GM12865 (cell line): ENCODE measurements at places on chromosomes 1 and 21.
A peak's percentile ranks its signal among the peaks of the same experiment; 100 is the strongest.

DNA sequence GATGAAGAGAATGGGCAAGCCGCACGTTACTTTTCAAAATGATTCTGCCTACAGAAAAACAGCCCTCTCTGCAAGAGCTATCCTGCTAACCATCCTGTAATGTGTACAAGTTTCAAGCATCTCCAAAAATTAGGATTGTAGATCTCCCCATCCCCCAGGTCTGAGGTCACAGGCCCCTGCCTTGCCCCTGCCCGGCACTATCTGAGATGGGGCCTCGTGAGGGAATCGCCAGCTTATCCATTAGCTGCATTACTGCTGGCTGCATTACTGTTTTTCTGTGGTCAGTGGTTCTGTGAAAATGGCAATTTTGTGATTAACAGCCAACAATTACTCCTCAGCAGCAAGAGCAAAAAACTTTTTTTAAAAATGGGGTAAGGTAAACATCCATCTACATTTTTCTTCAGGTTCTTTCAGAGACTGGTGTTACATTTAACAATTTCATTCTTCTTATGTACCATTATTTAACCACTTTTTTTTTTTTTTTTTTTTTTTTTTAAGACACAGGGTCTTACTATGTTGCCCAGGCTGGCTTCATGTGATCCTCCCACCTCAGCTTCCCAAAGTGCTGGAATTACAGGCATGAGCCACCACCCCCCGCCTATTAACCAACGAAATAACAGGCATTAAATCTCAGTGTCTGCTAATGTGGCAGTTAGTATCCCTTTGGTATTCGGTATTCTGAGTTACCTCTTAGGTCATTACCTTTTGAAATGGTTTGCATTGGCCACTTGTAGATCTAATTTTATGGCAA is 83.8 kb downstream of the MRPL37 start:
- DNase-seq, result no peak

- no peak for DNase-seq
Measured at GRCh38 chr1:181073638-181074037, 14.9 kb upstream of the IER5 start.

DNA sequence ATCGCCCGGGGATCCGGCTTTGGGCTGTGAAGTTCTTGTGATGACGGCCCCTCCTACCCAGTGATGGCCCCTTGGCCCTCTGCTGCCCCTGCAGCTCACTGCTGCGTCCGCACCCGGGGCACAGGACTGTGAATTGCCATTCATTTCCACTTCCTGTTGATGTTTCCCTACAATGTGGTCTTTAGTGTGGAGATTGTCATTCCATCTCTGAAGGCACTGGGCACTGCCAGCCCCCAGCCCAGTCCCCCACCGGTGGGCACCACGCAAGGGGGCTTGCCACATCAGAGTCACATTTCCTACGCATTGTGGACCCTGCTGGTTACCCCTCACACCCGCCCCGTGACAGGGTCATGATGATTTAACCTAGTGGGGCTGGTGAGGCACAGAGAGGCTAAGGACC is 2.5 kb upstream of the MX2 start:
- DNase-seq, result no peak

GRCh38 chr1:108962681-108963051 is 618 bp downstream of the CLCC1 start:
- DNase-seq, result peak; percentile 62

- DNase-seq, result no peak
Measured at GRCh38 chr1:155320252-155320651, 442 bp upstream of the RUSC1 start.

- DNase-seq, result no peak
Measured at GRCh38 chr1:169119405-169119804, 12.9 kb downstream of the ATP1B1 start.

- no peak for DNase-seq
Measured at GRCh38 chr1:220032911-220033310, 13.4 kb downstream of the EPRS1 start.

DNA sequence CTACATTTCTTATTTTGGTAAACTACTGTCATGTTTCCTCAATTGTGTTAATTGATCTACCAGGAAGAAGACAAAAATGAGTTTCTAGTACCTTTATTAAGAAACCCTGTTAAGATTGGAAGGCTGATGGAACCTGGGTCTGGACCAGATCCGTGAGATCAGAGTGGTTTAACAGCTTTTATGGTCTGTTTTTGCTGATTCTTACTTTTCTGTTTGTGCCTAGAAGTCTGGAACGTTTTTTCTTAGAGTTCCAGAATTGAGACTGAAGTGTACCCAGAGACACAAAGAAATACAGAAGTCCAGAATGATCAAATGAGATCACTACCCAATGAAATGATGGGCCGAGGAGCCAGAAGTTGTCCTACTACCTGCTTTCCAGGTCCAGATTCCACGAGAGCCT is 22.5 kb upstream of the CDC42 start:
- DNase-seq, result no peak

- DNase-seq, result no peak
Measured at GRCh38 chr1:21579791-21580190, 70.6 kb downstream of the ALPL start.

- peak; percentile 16 for DNase-seq
Measured at GRCh38 chr21:34967509-34968289, 81.4 kb downstream of the RUNX1 start.

DNA sequence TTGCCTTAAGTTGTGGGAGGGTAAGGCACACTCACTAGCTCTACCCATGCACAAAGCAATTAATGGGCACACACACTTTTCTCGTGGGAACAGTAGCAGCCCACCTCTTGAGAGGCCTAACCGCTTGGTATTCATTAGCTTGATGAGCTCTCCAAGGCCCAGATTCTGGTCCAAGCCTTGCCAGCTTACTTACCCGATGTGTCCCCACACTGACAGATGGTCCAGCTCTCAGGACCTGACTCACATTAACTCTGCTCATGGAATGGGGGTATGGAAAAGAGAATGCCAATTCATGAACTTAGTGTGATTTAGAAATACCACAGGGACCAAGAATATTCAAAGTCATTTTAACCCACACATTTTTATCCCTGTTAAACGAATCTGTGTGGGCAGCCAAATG is 106.8 kb upstream of the CACHD1 start:
- DNase-seq, result no peak

DNA sequence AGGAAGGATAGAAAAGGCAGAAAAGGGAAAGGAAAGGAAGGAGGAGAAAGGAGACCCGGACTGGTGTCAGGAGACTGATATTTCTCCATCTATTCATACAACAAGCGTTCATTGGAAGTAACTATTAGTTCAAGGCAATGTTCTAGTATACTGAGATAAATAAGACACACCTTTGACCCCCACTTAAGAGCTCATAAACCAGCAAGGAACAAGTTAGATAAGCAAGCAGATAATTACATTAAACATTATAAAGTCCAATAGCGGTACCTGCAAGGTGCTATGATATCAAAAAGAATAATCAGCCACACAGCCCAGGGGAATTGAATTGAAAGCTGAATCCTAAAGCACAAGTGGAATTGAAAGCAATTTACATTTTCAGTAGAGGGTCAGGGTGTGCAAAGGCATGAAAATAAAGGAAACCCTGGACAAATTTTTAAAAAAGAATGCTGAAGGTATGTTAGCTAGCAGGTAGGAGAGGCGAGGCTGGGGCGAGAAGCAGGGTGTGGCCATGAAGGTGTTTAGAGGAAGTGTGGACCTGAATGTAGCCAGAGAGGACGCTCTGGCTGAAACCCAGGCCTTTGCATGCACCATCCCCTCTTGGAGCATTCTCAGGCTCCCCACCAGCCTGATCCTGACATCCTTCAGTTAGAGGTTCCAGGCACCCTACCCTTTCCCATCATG is 200.0 kb downstream of the SETD4 start:
- DNase-seq, result no peak

DNA sequence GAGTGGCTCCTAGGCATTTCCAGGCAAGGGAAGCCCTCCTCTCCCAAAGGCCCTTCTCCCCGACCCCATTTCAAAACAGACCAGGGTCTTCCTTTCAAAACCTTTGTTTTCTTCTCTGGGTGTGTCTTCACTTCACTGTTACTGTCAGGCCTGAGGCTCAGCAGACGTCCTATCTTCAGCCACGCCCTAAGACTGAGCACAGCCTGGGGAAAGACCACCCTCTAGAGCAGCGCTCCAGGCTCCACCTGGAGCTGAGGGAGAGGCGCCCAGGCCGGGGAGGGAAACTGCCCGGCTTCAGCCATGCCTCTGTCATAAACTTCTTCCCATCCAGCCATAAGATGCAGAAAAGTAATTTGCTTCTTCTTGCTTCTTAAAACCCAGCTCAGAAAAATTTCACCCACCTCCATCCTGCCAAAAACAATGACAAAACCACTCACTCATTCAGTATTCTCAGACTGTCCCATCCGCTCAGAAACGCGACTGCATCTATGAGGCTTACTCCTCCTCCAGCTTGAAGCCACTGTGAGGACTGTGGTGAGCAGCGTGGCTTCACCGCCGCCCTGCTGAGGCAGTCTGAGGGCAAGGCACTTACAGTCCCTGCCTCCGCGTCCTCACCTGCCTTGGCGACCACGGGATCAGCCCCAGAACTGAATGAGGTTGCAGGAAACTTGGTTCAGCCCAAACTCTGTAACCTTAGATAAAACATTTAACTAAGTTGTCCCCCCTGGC is 36.1 kb downstream of the VN1R5 start:
- no peak for DNase-seq

- peak; percentile 72 for DNase-seq
Measured at GRCh38 chr1:229368347-229368746, 25.5 kb upstream of the CCSAP start.

GRCh38 chr1:48853006-48853405 is 76.3 kb upstream of the BEND5 start:
- no peak for DNase-seq

DNA sequence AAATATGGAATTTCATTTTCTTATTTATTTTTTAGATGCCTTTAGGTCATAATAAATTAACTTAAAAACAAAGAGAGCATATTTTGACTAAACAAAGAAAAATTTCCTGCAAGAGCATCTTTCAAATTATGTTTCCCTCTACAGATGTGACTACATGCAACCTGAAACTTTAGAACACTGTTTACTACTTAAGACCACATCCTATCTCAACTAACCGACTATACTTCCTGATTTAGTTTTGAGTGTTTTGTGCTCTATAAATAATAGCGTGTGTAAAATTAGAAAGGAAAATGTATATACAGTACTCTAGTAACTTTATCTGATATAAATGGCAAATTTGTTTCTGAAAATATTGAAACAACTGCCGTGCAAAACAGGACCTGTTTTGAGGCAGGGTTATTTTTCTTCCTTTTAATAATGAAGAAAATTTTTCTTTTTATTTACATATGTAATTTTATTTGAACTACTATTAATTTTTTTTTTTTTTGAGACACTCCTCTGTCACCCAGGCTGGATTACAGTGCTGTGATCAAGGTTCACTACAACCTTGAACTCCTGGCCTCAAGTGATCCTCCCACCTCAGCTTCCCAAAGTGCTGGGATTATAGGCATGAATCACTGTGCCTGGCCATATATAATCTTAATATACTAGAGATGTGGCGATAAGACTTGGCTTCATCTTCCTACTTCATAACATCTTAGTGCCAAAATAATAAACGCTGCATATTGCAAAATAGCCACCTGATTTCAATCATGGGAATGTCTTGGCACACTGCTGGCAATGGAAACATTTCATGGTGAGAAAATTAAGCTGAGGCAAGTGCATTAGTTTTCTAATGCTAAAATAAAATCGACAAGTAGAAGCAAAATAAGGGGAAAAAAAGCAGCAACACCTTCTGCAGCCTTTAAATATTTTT is 12.3 kb downstream of the ZRANB2 start:
- DNase-seq, result peak; percentile 38

DNA sequence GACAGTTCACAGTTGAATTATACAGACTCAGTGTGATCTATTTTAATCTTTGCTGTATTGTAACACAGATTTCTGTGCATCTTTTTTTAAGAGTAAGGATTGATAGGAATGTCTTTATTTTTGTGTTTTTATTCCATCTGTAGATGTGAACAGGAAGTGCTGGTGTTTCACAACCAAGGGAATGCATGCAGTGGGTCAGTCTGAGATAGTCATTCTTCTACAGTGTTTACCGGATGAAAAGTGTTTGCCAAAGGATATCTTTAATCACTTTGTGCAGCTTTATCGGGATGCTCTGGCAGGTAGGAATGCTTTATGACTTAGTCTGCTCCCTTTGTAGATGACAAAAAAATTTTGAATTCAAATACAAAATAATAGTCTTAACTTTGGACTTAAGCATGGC is 84.5 kb downstream of the CC2D1B start:
- DNase-seq, result no peak

DNA sequence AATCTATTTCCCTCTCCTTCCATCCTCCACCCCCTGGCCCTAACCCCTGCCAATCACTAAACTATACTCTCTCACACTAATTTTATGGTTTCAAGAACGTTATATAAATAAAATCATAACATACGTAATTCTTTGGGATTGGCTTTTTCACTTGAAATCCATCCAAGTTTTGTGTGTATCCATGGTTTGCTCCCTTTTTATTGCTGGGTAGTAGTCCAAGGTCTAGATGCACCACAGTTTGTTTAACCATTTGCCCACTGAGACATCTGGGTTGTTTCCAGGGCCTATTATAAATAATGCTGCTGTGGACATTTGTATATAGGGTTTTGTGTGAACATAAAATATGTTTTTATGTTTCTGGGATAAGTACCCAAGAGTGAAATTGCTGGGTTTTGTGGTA is 61.4 kb downstream of the TEX35 start:
- no peak for DNase-seq

- peak; percentile 30 for DNase-seq
Measured at GRCh38 chr1:24235921-24236788, 49.1 kb upstream of the IFNLR1 start.
